ENCODE measurements at places on chromosomes 6 and 20.

GRCh38 chr20:54433636-54434035 lies 41.8 kb upstream of the DOK5 start:
- no peak for DNase-seq

- no peak for DNase-seq
Measured at GRCh38 chr6:15282334-15282733, 36.5 kb downstream of the JARID2 start.

- DNase-seq = peak; percentile 55
Measured at GRCh38 chr6:75167851-75168250, 38.0 kb downstream of the COL12A1 start.

DNA sequence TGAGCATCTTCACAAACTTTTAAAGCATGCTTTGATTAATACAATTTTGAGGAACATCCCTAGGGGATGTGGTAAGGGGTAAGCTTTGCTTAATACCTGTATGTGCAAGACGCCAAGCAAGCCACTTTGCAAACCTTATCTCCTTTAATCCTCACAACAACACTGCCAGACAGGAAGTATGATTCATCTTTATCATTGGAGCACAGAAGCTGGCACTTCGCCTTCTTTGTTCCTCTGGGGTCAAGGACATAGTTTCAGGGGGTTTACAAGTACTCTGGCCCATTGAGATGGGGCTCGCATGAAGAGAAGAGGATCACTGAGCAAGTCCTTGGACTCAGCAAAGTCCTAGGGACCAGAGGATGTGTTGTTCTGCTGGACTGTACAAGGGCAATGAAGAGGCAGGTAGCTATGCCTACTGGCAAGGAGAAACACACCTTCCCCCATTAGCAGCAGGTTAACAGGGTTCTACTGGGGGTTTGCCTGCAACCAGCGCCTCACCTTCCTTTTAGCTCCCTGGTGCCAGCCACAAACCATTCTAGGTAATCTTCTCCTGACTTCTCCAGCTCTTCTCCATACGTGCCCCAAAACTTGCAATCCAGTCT lies 8.8 kb downstream of the TMEM244 start:
- no peak for DNase-seq

DNA sequence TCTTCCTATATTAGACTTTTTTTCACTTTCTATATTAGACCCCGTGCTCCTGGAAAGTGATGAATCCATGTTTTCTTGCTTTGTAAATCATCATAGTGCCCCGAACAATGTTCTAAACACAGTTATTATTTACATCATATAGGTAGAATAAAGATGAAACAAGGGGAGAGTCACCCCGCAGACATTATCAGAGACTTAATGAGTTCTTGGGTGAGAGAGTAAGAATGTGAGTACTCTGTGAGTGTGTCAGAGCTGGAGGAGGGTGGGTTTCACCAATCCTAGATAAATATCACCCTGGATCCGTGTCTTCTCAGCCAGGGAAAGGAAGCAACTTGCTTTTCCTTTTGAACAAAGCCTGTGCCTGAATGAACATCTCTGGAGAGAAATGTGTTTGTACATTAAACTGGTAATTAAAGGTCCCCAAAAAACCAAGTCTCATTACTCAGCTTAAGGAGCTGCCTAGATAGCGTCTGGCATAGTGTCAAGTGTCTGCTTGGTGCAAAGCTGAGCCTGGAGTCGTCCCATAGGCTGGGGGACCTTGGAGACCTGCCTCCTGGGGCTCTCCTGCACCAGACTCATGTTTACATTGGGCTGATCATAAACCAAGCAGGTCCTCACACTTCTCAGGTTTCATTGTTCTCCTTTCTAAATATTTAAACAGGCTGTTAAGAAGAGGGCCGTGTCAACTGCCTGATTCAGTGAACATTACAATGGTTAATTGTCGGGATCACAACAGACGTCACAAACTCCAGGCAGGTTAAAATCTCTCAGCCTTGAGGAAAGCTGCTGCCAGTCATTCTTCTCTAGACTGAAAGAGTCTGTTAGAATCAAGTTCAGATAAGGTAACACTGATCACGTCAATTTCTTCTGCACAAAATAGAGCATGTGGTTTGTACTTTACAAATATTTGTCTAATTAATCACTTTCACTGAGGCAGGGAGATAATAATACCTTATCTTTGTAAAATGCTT lies 179.7 kb upstream of the MYLIP start:
- DNase-seq = no peak

- peak; percentile 36 for DNase-seq
Measured at GRCh38 chr6:131210469-131210868, 75.2 kb downstream of the AKAP7 start.

DNA sequence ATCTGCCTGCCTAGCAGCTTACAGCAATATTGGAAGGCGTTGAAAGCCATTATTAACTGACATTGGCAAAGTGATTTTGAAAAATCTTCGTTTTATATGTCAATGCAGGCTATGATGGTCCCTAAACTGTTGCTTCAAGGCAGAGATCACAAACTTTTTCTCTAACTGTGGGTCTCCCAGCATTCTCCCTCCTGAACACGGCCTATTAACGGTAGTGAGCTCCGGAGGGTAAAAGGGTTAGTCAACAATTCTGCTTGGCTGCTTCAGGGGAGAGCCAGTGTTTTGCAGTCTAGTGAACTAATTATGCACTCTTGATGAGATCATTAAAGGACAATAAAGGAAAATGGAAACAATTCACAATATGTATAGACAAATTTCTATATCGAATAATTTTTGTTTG lies 261.8 kb upstream of the QKI start:
- no peak for DNase-seq

- no peak for DNase-seq
Measured at GRCh38 chr6:26267083-26267589, 97.9 kb upstream of the BTN3A2 start.

- DNase-seq = no peak
Measured at GRCh38 chr20:50034567-50035180, 51.9 kb downstream of the SNAI1 start.

GRCh38 chr6:123769431-123769830 lies 34.2 kb upstream of the NKAIN2 start:
- no peak for DNase-seq

DNA sequence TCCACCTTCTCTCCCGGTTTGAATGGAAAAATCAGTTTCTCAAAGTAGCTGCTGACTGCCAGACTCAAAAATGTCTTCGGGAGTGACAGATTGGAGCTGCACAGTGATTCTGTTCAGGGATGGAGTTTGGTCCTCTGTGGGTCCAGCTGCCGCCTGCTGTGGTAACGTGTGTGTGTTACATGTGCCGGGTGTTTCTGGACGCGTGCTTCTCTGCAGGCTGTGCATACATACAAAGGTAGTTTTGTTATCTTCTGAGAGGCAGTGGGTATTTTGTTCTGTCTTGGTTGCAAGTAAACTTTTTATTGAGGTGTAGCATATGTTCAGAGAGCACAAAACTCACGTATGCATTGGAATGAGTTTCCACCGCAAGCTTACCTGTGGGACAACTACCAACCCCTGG lies 41.3 kb upstream of the NAA20 start:
- DNase-seq = no peak

DNA sequence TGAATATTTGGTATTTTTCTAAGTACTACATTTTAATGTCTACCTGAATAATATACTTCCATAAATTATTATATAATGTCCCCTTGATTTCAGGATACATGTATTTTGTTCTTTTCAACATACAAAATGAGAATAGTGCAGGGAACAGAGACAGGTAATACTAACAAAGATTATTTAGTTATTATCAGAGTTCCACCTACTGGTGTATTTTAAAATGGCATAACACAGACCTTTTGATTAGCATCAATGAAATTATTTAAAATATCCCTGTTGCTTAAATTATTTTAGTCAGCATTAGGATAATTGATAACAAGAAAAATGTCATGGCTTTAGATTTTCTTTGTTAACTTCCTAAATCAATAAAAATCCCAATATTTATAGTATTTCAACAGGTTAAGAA lies 184.0 kb downstream of the PRDM13 start:
- no peak for DNase-seq

- peak; percentile 74 for DNase-seq
Measured at GRCh38 chr6:3884007-3884745, 35.0 kb downstream of the FAM50B start.

DNA sequence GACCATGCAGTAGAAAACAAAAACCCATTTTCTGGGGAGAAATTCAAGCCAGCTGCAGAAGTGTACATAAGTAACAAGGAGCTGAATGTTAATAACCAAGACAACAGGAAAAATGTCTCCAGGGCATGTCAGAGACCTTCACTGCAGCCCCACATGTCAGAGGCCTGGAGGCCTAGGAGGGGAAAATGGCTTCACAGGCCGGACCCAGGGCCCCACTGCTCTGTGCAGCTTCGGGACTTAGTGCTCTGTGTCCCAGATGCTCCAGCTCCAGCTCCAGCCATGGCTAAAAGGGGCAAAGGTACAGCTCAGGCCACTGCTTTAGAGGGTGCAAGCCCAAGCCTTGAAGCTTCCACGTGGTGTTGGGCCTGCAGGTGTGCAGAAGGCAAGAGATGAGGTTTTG lies 43.6 kb downstream of the HACE1 start:
- no peak for DNase-seq

DNA sequence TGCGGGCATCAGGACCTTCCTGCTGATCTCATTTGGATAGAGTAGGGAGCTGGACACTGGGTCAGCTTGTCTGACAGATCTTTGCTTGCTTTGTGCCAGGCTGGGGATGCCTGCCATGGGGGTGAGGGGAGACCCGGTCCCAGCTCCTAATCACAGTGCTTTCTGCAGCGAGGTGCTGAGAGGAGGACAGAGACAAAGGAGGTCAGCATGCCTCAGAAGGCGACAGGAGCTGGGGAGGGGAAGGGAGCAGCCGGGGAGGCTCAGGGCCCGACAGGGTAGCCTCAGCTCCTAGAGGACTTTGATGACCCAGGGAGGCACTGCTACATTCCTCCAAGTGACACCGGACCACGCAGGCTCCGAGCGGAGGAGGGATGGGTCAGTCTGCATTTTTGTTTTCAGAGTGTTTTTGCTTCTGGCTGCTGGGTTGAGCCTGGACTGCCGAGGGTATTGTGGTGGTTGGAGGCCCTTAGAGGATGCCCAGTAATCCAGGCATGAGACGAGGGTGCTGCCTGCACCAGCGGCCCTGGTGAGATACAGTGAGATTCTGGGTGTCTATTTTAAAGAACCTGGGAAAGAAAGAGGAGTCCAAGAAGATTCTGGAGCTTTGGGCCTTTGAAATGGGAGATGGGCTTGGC lies 7.8 kb downstream of the RBM38 start:
- no peak for DNase-seq

DNA sequence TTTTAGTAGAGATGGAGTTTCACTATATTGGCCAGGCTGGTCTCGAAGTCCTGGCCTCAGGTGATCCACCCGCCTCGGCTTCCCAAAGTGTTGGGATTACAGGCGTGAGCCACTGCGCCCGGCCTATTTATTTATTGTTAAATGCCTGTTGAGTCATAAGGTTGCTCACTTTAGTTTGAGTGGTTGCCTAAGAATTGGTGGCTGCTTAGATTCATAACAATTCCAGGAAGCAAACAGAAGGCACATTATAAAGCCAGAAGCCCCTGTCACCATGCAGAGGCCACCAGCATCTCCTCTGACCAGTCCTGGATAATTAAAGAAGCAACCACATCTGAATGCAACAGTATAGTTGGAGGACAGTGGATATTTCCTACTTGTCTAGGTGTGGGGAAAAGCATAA lies 24.0 kb upstream of the ARMH2 start:
- no peak for DNase-seq

DNA sequence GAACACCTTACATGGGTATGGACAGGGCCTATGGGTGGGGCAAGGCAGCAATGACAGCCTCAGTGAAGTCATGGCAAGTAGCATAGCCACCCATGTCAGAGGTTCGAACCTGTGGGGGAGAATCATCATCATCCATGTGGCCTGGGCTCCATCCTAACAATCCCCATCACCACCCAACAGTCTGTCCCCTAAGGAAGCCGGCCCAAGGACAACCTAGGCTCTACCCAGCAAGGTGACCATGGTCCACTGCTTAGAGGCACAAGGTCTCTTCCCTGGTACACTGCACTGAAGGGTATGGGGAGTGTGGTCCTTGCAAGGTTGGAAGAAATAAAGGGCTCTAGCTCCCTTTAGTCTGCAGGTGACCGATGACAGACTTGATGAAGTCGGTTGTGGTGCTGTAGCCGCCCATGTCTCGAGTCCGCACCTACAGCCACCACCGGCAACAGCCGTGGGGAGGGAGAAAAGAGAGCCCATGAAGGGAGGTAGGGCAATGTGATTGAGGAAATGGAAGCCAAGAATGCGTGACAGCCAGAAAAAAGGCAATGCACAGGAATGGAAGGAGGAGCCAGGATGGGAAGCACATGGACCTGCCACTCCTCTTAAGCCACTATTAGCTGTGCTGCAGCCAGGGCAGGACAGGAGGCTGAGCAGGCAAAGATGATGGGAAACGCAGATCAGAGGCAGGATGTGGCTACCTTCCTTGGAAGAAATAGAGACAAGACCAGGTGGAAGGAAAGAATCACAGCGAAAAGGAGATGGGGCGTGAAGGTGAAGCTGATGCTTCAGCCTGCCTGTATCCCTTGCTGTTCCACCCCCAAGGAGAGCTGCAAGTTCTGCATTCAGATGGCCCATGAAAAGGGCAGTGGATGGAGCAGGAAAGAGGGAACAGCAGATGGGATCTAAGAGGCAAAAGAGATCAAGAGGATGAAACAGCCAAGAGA lies 5.3 kb downstream of the IDH3B start:
- DNase-seq = no peak

DNA sequence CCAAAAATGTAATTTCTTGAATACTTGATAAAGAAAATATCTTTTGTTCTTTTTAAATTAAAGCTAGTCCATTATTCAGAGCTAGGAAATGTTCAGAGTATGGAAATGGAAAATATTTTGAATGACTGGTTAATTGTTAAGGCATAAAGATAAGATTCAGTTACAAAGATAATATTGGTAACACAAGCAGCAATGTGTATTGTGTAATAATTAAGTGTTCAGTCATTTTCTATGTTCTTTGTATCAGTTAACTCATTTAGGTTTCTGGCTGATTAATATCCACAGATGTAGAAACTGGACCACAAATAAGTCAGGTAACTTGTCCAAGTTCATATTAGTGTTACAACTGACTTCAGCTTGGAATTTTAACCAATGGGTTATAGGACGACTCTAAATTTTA lies 442.2 kb upstream of the MANEA start:
- no peak for DNase-seq

- no peak for DNase-seq
Measured at GRCh38 chr6:168012431-168013249, 15.2 kb downstream of the KIF25 start.

DNA sequence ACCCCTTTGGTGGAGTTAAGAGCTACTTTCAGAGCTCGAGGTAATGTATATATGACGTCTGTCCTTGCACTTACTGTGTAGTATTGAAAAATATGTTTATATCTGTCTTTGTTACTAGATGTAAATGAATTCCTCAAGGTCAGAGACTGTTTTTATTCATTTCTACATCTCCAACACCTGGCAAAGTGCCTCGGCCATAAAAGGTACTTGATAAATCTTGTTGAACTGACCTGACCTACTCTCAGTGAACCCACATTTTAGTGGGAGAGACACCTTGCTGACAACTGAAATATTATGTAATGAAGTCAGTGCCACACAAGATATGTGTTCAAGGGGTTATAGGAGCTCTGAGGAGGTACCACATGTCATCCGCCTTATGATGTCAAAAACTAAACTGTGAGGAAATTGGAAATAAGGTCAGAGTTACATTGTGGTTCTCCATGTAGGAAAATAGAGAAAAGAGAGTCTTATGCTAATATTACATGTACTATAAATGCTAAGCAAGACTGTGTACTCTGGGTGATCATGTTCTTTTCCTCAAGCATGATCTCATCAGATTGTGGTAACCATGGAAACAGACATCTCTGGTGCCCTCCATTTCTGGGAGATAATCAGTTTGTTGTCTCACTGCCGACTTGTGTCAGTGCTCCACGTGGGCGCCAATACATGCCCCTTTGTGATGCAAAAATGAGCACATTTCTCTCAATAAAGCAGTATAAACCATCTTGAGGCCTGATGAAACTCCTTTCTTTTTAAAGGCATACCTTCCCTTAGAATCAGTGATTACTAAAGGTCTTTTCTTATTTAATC lies 5.7 kb upstream of the TMEM30A start:
- DNase-seq = no peak
